Gastroesophageal sphincter (tissue), 4 donors: ENCODE measurements at places on chromosomes 11 and 22.

GRCh38 chr11:35822815-35823495 is 120.9 kb upstream of the LDLRAD3 start:
- no peaks in the 10 kb centered on the region for H3K27me3 ChIP-seq
- H3K27ac ChIP-seq, result no peak overlapping the region
- H3K36me3 ChIP-seq, result no peaks in the 10 kb centered on the region

DNA sequence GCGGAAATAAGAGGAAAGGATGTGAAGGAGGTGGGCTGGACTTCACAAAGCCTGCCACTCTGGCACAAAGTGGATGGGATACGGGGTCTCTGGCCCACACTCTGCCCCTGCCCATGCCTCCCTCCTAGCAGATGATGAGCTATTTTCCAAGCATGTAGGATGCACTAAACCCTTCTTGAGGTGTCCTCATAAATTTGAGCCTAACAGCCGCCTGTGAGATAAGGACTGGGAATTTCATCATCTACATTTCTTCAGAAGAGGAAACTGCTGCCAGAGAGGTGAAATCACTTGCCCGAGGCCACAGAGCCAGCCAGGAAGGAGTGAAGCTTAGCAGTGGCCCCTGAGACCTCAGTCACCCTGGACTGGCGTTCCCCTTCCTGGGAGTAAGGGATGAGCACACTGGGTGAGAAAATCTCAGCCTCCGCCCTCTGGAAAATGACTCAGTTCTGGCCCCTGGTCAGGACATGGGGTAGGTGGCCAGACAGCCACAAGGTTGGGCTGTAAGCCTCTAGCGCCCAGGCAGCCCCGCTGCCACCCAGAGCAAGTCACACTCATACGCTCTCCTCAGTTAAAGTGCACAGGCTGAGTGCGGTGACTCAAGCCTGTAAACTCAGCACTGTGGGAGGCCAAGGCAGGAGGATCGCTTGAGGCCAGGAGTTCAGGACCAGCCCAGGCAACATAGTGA is 27.9 kb downstream of the MB start:
- H3K27me3 ChIP-seq, result no peaks in the 10 kb centered on the region
- H3K36me3 ChIP-seq, result no peaks in the 10 kb centered on the region
- H3K27ac ChIP-seq, result peak overlapping the region; percentile 41

GRCh38 chr11:64007160-64007628 is 21.0 kb downstream of the OTUB1 start:
- H3K36me3 ChIP-seq, result no peaks in the 10 kb centered on the region
- ATAC-seq, result peak; percentile 50
- peak overlapping the region; percentile 20 for H3K4me3 ChIP-seq
- peaks cover 12% of the 10 kb centered on the region for H3K27me3 ChIP-seq
- H3K4me1 ChIP-seq, result peaks cover 13% of the 10 kb centered on the region

GRCh38 chr11:64449381-64450167 is 90.6 kb downstream of the RPS6KA4 start:
- peaks cover 23% of the 10 kb centered on the region for H3K4me1 ChIP-seq
- H3K27me3 ChIP-seq, result peaks cover 40% of the 10 kb centered on the region
- H3K4me3 ChIP-seq, result peak overlapping the region; percentile 43
- no peak overlapping the region for H3K27ac ChIP-seq
- H3K36me3 ChIP-seq, result no peaks in the 10 kb centered on the region
